ENCODE measurements at places on chromosomes 3 and 15.

DNA sequence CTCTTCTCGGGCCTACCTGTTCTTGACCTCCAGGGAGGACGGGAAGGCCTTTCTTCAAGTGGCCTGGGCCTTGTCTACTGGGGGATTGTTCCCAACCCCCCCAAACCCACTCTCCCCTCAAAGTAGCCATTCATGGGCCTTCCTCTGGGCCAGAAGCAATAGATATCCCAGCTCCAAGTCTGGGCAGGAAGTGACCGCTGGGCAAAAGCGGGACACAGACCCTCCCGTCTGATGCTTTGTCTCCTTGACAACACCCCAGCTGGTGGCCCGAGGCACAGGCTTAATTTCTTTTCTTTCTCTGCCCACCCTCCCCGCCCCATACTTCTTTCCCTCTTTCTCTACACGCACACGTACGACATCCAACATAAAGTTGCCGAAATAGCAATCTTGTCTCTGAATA, 41.4 kb upstream of the FEZF2 start:
- DNase-seq: peak; percentile 70

- no peak for DNase-seq
Measured at GRCh38 chr15:56495053-56495452, 30.1 kb upstream of the MNS1 start.

DNA sequence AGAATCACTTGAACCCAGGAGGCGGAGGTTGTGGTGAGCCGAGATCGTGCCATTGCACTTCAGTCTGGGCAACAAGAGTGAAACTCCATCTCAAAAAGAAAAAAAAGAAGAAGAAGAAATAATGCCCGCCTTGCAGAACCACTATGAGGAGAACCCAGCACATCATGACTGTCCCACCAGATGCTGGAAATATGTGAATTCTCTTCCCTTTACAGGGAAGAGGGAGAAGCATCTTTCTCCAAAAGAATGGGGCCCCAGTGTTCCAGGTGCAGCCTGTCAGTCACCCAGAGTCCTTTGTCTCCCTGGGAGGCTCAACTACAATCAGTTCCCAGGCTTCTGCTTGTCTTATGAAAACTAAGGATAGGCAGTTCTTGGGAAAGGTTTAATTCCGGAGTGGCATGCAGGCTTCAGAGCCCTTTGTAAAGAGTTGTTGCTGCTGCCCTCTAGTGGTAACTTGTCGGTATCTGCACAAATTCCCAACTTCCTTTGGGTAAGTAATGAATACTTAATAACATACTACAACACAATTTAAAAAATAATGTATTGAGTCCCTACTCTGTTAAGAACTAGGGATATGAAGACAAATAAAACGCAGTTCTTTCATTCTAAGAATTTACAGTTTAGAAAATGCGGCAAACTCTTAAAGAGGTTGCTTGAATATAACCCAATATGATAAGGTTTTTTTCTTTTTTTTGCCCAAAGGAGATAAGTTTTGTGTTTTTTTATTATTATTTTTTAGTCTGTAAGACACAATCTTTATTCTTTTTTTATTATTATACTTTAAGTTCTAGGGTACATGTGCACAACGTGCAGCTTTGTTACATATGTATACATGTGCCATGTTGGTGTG, 18.6 kb upstream of the TICRR start:
- DNase-seq: peak; percentile 82

DNA sequence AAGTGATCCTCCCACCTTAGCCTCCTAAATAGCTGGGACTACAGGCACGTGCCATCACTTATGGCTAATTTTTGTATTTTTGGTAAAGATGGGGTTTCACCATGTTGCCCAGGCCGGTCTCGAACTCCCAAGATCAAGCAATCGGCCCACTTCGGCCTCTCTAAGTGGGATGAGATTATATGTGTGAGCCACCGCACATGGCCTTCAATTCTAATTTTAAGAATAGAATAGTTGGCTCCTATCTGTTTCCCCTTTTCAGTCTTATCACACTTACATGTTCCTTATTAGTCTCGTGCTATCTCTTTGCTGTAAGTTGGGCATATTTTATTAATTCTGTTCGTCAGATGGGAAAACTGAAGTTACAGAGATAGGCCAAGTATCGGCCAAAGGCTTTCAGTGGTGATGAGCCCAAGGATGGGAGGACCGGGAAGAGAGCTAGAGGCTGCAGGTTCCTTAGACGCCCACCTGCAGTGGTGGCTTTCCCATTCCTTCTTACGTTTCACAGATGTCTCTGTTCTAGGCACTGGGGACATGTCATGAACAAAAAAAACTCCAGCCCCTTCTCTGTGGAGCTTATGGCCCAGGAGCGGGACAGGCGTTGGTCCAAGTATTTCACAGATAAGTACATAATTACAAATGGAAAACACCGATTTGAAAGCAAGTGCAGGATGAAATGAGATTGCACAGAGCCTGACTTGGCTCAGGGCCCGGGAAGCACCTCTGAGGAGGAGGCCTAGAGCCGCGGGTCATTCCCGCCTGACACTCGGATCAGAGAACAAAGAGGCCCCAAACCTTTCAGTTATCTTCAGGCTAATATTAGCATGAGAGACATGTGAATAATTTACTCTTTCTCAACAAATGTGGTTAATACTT, 91.1 kb upstream of the KLF13 start:
- DNase-seq: no peak

DNA sequence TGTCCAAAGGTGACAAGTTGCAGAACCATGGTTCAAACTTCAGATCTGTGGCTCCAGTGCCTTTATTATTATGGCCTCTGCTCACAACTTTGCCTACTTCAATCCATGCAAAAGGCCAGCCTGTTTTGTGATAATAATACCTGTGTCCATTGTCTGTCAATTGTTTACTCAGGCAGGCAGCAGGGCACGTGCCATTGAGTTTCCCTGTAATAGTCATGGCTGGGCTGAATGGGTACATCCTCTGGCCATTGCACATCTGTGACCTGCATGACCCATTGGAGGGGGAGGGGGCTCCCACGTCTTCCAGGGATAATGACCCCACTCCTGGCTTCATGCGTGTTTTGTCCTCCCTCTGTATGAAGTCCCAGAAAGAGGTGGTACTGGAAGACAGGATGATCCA, 215.4 kb downstream of the SSR3 start:
- DNase-seq: no peak

GRCh38 chr3:136396916-136397315, 146.8 kb downstream of the PCCB start:
- DNase-seq: no peak

DNA sequence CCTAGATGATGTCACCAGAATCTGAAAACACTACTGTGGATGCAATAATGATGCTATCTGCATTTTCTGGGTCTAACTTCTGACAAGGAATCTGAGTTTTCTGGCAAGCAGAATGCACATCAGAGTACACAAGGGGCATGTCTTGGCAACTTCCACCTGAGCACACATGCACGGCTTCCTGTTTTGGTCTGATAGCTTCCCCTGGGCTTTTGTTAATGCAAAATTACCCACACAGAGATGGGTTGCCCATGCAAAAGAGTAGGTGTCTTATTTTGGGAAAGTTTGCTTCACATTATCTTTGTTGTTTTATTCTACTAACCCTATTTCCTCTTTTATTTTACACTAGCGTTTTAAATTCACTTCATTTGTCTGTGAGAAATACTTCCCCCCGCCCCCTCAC, 74.2 kb upstream of the SATB1 start:
- no peak for DNase-seq

DNA sequence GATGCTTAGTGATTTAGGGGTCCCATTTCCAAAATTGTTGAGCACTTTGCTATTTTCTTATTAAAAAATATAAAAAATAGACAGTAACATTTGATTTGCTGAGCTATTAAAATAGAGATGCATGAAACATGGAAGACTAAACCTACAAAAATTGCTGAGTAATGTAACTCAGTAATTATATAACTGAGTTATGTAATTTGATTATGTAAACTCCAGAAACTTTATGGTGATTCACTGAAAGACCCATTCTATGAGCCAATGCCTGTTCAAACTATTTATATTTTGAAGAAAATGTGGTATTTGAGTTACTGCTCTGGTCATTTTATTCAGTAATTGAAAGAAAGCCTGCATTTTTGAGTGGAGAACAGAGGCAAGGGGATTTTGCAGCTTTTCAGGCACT, 1221.5 kb upstream of the ALCAM start:
- no peak for DNase-seq

- DNase-seq: no peak
Measured at GRCh38 chr3:184037816-184038215, 6.3 kb downstream of the HTR3D start.

DNA sequence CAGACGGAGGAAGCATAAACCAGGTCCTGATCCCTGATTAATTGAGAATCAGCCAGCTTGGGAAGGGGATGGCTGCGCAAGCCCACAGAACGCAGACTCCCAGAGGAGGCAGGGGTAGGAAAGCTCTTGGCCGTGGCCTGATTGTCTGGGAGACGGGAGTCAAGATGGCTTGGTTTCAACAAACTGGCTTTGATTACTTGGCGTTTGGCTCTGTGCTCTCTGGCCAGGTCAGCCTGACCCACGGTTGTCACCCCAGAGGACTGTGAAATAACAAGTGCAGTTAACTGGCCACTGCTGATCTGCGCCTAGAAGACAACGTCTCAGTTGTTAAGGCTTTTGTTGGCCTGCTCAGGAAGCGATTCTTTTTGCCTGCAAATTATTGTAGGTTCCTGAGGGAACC, 387.0 kb upstream of the PROK2 start:
- no peak for DNase-seq

- DNase-seq: no peak
Measured at GRCh38 chr3:195258449-195259153, 12.4 kb downstream of the XXYLT1 start.

- DNase-seq: no peak
Measured at GRCh38 chr3:164380156-164380555, 698.1 kb downstream of the SI start.

DNA sequence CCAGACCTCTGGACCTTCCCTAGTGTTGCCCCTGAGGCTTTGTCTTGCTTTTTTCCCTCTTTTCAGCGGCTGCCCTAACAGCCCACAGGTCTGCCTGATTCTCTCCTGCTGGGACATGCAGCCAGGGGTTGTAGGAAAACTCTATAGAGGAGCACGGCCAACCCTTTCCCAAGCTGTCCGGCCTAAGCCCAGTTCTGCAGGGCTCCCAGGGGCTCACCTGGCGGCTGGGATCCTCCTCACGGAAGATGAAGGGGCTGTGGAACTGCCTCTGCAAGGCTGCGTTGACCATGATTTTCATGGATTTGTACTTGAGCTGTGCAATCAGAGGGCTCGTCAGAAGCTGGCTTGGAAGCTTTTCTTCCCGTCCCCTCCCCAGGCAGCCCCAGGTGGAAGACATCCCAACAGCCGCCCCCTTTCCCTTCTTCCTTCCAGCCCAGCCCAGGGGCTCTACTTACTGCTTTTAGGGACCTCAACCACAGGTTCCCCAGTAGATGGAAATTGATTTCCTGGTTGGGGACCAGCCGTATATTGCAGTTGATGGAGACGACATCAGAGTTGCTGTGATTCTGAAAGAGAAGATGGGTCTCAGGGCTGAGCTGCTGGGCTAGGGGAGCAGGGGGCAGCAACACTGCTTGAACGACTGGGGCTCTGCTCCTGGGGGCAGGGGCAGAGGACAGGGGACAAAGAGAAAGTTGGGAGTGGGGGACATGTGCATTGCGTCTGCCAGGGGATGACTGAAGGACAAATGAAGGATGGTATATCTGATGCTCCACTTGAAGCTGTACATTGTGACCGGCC, 29.8 kb downstream of the FEM1B start:
- no peak for DNase-seq

DNA sequence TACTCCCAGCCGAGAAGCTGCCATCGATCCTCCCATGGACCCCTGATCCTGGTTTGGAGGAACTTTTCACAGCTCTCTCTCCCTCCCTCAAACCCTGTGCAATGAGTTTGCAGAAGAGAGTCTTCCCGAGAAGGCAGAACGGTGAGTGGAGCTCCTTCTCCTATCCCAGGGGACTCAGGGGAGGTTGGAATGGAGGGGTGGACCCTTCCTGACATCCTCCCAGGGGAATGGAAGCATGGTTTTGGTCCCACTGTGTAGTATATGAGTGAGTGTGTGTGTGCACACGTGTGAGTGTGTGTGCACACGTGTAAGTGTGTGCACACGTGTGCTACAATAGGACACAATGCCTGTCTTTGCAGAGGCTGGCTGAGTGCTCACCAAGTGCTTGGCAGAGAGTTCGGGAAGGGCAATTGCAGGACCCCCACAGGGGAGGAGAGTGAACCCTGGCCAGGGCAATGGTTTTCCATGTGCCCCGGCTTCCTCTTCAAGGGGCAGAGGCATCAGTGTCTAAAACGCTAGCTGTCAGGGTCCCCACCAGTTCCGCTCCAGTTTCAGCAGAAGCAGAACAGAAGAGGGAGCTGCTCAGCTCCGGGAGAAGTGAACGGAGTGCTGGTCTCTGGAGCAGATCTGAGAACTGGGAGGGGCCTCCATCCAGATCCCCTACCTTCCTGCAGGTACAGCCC, 13.8 kb upstream of the IL16 start:
- DNase-seq: no peak

DNA sequence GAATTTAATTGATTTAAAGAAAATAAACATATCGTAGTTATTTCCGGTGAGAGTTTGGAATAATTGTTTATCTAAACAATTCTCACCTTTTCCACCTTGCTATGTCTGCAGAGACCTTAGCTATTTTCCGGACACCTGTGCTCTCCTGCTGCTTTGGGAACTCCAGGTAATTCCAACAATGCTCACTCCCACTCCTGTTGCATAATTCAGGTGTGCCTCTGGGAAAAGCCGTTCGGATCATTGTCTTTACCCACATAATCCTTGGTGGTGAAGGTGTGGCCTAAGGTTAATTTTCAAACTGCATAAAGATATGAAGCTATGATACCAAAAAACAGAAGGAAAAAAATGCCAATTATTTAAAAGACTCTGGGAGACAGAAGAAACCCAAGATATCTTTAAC, 59.4 kb downstream of the LDHAL6B start:
- DNase-seq: no peak

- DNase-seq: peak; percentile 17
Measured at GRCh38 chr3:104411757-104412156, 955.0 kb upstream of the ALCAM start.

DNA sequence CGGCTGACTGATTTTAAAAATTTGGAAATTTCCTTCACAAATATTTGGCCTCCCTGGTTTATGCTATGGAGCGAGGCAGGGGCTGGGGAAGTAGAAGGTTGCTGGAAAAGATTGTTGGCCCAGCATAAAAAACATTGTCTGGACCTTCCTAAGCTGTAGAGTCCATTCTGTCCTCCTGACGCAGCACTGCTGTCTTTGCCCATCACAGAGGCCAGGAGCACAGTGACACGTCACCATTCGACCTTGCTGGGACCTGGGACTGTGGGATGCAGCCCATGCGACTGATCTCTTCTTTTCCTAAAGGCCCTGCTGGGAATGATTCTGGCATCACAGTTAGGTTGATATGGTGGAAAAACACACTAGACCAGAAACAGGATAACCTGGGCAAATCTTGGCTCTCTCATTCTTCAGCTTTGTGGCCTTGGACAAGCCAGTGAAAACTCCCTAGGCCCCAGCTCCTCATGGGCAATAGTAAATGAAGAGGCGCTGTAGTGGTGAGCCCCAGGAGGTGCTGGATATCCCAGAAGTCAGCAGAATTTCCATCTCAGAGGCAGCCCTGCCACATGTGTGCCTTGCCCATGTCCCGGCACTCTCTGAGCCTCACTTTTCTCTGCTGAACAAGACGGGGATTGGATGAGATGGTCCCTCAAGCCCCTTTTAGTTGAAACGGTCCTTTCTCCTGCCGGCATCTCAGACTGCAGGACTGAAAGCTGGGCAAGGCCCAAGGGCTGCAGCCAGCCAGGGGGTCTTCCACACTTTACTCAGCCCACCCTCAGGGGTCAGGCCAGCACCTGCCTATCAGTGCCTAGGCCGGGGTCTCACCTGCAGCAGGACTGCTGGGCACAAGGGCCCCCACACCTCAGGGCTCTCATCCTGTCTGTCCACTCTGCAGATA, 69.6 kb downstream of the SENP2 start:
- no peak for DNase-seq

Measured in neuronal stem cell (in vitro differentiated cells).